ENCODE measurements at places on chromosomes 13 and 19.
A peak's percentile ranks its signal among the peaks of the same experiment; 100 is the strongest.

GRCh38 chr19:14096272-14096992 lies 5.9 kb upstream of the SAMD1 start:
- no peak overlapping the region for H3K27ac ChIP-seq
- no peak for ATAC-seq
- peaks cover 10% of the 10 kb centered on the region for H3K4me1 ChIP-seq
- H3K27me3 ChIP-seq = no peaks in the 10 kb centered on the region
- no peak overlapping the region for H3K4me3 ChIP-seq
- H3K36me3 ChIP-seq = peaks cover 27% of the 10 kb centered on the region

GRCh38 chr19:28208745-28209144 lies 1004.2 kb downstream of the UQCRFS1 start:
- H3K36me3 ChIP-seq = no peaks in the 10 kb centered on the region
- no peak overlapping the region for H3K4me3 ChIP-seq
- no peak for ATAC-seq

GRCh38 chr13:35603593-35604285 lies 127.2 kb upstream of the MAB21L1 start:
- H3K4me3 ChIP-seq = no peak overlapping the region
- H3K27me3 ChIP-seq = no peaks in the 10 kb centered on the region
- no peak for ATAC-seq
- no peaks in the 10 kb centered on the region for H3K36me3 ChIP-seq
- H3K27ac ChIP-seq = no peak overlapping the region
- H3K4me1 ChIP-seq = no peaks in the 10 kb centered on the region

DNA sequence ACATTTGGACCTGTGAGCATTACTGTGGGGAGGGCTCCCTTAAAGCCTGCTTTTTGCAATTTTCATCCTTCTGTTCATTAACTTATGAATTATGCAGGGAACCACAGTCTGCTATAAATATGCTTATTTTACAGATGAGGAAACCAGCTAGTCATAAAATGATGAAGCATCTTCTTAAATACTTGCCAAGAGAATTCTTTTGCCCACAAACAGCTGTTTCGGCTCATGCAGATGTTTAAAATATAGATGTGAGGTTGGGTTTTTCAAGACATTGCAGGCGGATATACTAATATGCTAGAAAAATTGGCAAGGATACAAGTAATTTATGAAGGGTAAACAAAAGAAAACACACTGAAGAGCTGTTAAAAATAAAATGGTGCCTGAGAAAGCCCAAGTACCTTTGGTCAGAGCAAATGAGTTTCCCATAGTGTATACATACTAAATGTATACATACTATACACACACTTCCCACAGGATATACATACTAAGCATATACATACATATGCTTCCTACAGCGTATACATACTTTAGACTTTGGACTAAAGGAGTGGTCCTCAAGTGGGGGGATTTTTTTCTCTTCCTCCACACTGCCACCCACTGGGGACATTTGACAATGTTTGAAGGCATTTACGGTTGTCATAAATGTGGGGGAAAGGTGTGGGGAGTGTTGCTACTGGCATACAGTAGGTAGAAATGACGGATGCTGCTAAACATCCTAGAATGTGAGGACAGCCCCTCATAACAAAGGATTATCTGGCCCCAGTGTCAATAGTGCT lies 164.9 kb upstream of the CSNK1A1L start:
- ATAC-seq = no peak
- H3K27me3 ChIP-seq = no peaks in the 10 kb centered on the region
- no peaks in the 10 kb centered on the region for H3K36me3 ChIP-seq
- H3K4me1 ChIP-seq = no peaks in the 10 kb centered on the region

GRCh38 chr13:104984296-104984818 lies 1551.1 kb downstream of the EFNB2 start:
- ATAC-seq = peak; percentile 59
- H3K27me3 ChIP-seq = no peaks in the 10 kb centered on the region
- peak overlapping the region; percentile 49 for H3K4me3 ChIP-seq

DNA sequence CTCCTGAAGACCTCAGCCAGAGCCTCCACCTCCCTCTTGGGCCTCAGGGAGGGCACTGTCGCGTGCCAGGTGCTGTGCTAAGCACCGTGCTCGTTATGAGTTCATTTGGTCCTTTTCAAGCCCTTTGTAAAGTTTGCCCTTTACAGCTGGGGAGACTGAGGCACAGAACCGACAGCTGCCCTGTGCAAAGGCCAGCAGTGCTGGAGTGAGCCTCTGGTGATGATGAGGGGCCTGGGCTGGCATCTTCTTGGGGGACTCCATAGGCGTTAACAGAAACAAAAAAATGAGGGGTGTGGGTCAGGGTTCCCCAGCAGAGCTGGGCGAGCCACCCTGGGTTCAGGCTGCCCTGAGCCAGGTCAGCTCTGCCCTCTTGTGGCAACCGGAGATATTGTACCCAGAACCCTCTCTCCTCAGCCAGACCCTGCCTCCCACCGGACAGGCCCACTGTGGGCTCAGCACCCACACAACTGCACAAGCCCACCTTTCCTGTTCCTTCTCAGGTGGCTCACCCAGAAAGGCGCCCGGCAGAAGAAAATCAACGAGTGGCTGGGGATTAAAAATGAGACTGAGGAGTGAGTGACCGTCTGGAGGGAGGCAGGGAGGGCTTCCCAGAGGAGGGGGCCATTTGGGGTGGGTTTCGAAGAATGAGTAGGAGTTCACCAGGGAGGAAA lies 5.5 kb upstream of the IFI30 start:
- peaks cover 33% of the 10 kb centered on the region for H3K36me3 ChIP-seq
- no peak overlapping the region for H3K4me3 ChIP-seq
- peak; percentile 95 for ATAC-seq
- no peaks in the 10 kb centered on the region for H3K27me3 ChIP-seq
